ENCODE measurements at places on chromosomes 4 and X.

GRCh38 chrX:40543661-40544328, 37.0 kb upstream of the ATP6AP2 start:
- DNase-seq: no peak

DNA sequence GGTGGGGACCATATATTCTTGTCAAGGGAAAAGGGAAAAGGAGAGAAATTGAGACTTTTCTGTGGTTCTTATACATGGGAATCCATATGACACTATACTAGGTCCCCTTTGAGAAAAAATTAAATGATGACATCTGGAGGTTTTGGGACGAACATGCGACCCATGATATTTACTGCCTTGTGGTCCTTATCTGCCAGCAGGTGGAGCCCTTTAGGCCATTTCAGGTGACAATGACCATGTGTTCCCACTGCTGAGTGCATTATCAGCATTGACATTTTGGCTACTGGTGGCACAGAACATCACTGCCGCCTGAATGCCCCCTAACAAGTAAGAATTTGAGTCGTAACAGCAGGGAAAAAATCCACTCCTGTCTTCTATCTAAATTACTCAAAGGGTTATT, 843.4 kb downstream of the FSTL5 start:
- no peak for DNase-seq

DNA sequence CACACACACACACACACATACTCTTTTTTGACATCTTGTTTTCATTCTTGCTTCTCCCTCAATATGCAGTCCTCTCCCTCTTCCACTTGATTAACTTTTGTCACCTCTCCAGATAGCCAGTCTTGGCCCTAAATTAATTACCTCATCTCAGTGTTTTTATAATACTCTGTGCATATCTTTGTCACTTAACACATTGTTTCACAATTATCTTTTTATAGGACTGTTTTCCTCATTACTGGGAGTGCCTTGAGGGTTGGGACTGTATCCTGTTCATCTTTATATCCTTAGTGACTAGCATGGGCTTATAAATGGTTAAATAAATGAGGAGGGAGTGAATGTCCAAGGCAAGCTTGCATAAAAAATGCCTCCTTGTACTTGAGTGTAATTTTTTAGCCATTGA, 33.1 kb downstream of the SYNPO2 start:
- DNase-seq: no peak

DNA sequence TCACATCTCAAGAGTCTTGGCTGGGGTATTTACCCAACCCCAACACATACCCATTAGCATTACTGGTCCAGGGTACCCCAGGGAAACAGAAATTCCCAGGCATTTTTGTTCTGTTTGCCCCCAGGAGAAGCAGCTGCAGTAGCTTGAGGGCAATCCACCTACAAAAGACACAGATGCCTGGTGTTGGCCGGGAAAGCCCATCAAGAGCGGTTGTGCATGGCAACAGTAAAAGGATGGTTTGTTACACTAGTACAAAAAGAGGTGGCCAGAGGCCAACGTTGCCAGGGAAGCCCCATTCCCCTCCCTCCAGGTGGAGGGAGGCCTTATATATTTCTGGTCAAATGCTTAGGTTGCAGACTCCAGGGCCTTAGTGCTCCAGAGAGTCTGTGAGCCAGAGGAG, 637.8 kb downstream of the BCOR start:
- no peak for DNase-seq

DNA sequence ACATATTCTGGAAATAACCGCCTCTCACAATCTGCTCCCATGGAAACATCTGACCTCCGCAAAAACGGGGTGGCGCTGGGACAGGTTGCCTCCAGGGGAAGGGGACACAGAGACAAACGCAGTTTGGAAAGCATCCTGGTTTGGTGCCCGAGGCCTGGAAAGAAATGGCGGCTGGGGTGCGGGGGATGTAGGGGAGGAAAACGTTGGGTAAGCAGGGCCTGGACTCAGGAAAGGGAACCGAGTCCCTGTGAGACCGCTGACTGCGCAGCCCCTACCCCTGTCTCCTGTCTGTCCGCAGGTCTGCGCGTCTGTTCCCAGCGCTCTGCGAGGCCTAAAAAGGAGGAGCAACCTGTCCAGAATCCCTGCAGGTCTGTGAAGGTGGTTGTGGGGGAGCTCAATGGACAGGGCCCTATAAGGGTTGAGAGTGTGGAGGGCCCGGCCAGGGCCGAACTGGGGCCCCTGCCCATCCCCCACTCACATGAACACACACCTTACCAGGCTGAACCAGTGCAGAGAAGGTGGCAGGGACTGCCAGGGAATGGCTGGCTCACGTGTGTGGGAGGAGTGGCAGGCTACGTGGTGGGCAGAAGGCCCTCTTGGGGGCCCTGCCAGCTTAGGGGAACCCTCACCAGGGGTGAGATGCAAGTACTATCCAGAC, 672 bp downstream of the TCEAL3 start:
- DNase-seq: no peak

DNA sequence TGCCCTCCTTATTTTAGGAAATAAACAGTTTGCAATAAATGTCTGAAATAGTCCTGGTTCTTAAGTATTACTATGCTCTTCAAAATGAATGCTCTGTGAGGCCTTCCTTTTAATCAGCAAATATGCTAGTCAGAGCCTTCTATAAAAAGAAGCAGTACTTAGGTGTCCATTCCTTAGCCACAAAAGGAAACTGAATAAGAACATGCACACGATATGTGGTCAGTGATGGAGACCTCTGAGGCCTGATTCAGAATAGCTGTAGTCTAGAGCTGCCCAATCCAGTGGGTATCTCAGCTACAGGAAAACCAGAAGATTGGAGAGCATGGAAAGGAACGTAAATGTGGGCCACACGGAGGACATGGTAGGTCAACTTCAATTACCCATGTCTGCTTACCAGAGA, 141.8 kb downstream of the RASL11B start:
- no peak for DNase-seq

GRCh38 chr4:98822144-98822543, 106.8 kb downstream of the EIF4E start:
- no peak for DNase-seq

DNA sequence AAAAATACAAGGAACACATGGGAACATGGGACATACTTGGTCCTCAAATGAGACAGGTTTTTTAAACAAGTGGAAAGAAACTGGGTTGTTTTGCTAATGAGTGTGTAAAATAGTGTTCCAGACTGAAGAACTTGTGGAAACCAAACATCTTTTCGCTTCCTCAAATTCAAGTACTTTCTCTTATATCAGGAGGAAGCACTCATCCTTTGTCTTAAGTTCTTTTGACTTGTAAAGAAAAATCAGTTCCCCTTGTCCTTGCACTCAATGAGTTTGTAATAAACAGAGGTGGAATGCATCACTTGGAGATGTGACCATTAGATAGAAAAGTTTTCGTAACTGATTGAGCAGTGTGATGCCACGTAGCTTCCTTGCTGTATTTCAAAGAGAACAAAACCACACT, 101.1 kb downstream of the PHOX2B start:
- DNase-seq: no peak

DNA sequence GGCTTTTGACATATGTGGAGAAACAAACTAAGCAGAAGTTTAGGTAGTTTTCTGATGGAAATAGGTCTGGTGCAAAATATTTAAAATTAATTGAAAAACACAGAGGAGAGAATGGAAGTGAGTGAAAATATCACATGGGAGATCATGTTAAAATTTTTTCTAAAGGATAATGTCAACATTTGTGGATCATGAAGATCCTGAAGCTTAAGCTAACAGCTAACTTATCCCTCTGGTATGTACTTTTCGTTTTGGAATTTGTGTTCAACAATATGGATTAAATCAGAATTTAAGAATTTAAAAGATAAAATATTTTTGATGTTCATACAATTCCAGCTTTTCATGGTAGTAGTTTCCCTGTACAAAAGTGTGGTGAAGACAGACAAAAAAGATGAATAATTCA, 572.8 kb upstream of the FAM241A start:
- DNase-seq: no peak

DNA sequence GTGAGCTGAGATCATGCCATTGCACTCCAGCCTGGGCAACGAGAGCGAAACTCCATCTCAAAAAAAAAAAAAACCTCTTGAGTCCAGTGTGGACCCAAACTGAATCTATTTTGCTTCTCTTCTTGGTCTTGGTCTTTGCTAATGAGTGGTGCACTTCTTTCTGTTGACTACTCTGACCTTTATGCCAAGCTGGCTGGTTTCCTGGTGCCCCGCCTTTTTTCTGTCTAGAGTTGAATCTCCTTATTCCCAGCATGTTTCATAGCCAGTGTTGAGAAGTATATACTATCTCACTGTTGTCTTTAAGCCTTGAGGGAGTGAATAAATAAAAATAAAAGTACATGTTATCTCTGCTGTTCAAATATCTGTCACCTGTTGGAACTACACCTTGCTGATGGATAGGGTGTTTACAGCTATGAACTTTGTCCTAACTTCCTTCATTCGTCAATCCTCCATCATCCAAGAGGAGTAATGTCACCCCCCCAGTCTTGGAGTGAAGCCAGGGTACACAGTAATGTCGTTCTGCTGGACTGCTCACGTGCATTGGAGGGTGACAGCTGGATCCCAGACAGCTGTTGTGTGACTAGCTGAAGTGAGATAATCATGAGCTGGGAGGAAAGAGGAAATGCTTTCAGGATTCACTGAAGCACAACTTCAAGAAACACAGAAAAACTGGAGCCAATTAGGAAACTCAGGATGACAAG, 99.3 kb upstream of the PRKG2 start:
- no peak for DNase-seq

GRCh38 chrX:123085311-123085940, 98.7 kb upstream of the GRIA3 start:
- no peak for DNase-seq

GRCh38 chrX:110081740-110082139, 78.8 kb downstream of the TMEM164 start:
- no peak for DNase-seq

GRCh38 chr4:36088542-36088941, 155.8 kb downstream of the ARAP2 start:
- no peak for DNase-seq

DNA sequence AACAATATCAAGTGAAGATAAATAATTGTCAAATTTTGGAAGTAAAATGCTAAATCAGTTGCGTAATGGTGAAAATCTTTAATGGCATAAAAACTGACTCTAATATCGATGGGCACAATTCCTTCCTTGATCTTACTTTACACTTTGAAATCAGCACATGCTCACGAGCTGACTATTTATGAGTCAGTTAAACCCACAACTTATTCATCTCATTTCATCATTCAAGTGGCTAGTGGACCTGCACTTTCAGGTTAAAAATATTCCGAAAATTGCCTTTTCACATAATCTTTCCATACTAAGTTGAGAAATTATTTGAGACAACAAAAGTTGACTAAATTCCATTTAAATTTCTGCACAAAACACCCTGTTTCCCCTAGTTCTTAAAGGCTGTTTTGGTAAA, 582.1 kb upstream of the TENM3 start:
- DNase-seq: no peak

GRCh38 chr4:2834001-2834921, 9.4 kb upstream of the ADD1 start:
- no peak for DNase-seq

DNA sequence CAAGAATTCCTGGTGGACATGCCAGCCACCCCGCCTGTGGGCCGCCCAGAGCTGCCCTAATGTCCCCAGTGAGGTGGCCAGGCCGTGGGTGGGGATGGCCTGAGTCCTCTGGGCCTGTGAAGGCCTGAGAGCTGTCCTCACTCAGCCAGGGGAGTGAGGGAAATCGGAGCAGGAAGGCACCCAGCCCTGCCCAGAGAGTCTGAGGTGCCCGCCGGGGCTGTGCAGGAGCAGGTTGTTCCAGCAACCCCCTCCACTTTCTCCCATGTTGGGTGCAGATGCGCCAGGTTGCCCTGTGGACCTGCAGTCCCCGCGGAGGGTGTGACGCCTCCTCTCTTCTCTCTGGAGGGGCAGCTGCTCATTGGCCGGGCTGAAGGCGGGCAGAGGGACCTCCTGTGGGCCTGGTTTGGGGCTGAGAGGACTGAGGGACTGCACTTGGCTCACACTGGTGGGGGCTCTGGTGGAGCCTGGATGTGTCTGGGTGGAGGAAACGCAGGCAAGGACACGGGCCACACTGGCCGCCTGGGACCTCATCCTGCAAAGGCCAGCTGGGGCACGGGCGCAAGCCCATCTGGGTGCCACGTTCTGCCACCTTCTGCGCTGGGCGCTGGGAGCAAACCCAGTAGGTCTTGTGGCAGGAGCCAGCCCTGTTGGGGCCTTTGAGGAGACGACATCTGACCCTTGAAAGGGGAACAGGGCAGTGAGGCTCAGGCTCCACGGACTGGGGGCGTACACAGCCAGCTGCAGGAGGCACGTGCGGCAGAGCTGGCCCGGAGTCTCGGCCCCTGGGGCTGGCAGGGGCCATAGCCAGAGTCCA, 14.0 kb downstream of the DOK7 start:
- DNase-seq: no peak

All from stimulated activated CD4-positive, alpha-beta T cell treated with anti-CD3 and anti-CD28 coated beads, Interleukin-1b, Interleukin-23, amount 100 ng/mL, for 1 hour (primary cell).